Activated CD8-positive, alpha-beta memory T cell treated with anti-CD3 and anti-CD28 coated beads for 4 hours (primary cell): ENCODE measurements at places on chromosomes 11 and 22.

DNA sequence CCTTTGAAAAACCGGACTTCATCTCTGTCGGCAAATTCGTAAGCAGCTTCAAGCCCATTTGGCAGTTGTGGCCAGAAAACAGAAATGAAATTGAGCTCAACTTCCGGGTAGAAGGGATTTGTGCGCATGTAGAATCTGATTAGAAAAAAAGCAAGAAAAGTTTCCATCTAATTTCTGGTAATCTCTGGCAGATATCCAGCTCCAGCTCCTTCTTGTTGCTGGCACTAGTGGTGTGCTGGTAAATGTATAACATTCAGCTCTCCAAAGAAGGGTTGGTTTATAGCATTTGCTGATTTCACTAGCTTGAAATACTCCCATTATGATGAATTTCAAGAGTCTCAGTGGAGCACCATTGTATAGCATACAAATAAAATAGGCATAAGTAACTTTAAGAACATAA, 5.4 kb downstream of the MMP1 start:
- DNase-seq = no peak

GRCh38 chr11:17150521-17150920, 57.3 kb downstream of the PIK3C2A start:
- no peak for DNase-seq

DNA sequence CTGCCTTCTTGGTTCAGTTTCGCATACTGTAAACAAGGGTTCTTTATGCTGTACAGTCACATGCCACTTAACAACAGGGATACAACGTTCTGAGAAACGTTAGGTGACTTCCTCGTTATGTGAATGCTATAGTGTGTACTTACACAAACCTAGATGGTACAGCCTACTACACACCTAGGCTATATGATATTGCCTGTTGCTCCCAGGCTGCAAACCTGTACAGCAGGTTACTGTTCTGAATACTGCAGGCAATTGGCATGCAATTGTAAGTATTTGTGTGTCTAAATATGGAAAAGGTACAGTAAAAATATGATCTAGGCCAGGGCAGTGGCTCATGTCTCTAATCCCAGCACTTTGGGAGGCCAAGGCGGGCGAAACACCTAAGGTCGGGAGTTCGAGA, 85.7 kb upstream of the PRDM11 start:
- no peak for DNase-seq

DNA sequence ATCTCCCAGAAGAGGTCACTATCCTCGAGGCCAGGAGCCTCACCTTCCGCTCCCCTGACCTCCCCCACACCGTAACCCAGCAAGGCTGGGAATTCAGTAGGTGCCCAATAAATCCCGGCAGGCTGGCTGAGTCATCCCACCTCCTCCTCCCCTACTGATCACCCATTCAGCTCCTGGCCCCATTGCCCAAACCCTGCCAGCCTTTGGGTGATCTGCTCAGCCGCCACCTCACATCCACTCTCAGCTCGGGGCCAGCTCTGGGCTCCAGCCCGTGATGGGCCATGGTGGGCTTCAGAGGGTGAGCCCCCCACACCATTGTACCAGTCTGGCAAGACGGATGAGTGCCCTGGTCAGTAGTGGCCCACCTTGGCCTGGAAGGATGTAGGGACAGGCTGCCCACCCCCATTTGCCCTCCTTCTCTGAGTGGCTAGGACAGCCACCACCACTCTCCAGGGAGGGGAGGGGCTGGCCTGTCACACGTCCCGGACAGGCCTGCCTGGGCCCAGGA, 8.2 kb downstream of the TRPM5 start:
- DNase-seq = no peak

- DNase-seq = no peak
Measured at GRCh38 chr11:76602431-76602861, 68.1 kb downstream of the LRRC32 start.

DNA sequence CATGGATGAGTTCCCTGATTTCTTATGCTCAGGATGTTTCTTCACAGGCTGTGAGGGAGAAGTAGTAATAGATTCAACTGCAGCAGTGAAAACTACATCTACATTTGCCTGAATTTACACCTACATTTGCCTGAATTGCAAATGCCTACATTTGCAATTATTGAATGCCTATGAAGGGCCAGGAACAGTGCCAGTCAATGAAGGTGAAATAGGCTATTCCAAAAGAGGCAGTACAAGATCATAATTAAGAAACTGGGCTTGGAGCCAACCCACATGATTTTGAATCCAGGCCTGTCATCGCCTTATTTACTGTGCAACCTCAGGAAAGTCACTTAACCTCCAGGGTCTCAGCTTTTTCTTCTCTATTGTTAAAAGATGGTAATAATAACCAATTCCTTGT, 1353.3 kb downstream of the FAM181B start:
- DNase-seq = no peak

DNA sequence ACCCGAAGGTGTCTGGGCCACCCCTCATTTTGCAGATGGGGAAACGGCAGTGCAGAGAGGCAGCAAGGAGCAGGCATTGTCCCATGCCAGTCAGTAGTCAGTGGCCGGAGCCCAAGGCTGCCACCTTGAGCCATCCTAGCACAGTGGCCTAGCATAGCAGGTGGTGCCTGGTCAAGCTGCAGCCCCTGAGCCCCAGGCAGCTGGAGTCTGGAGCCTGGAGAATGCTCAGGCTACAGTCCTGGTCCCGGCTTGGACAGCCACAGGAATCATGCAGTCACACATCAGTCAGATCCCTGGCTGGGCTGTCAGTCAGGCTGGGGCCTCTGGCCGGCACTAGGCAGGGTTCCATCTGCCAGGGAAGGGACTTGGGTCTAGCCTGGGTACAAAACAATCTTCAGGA, 18.6 kb downstream of the KCNC1 start:
- DNase-seq = no peak
